ENCODE measurements at places on chromosomes 7 and 10.

DNA sequence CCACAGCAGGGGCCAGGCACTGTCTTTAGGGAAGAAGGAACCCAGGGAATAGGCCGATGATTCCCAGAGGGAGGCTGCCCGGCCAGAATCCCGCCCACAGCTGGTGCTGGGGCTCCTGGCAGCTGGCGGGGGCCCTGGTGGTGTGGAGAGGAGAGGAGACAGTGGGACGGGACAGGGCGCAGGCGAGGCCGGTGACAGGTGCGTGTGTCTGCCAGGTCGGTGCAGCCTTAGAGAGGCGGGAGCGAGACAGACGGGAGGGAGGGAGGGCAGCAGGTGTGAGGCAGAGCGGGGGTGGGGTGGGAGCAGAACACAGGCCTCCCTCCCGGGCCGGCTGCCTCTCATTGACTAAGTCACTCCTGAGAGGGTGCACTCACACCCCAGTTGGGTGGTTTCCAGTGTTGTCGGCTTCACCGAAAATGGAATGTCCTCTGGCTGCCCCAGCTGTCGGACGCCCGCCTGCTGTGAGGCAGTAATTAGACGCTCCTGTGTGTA lies 55.2 kb downstream of the ELFN1 start:
- DNase-seq = no peak

GRCh38 chr7:12229046-12229445 lies 18.0 kb downstream of the TMEM106B start:
- no peak for DNase-seq

DNA sequence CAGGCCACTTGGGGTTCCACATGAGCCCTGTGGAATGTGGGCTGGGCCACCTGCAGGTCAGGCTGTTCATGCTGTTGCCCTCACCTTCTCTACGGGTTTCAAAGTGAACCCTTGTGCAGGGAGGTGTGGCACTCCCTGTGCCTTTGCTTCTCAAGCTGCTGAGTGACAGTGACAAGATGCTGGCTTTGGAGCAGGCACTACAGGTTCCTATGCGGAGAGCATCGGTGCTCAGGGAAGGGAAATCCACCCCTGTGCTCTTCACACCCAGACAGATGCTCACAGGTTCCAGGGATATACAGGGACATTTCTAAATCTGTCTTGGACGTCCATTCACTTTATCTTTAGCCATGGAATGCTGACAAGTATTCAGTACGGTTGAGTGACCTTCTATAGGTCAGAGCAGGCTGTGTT lies 1005.0 kb downstream of the LRMDA start:
- no peak for DNase-seq

- DNase-seq = no peak
Measured at GRCh38 chr7:114929570-114929969, 7.7 kb downstream of the MDFIC start.

GRCh38 chr10:58280477-58280876 lies 11.5 kb downstream of the CISD1 start:
- DNase-seq = no peak

DNA sequence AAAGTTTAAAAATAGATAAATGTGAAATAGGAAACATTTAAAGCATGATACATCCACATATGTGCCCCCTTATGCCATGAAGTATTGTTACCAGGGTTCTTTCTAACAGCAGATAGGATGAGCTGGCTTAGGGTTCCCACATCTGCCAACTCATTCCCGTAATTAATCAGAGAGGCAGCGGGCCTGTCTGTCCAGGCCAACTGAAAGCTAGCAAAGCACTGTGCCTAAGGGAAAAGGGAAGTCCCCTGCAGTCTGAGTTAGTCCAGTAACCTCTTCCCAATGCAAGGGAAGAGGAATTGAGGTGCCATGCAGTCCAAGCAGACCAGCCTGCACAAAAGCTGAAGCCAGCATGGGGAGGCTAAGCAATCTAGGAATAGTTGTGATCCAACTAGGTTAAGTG lies 18.3 kb upstream of the ZC3HAV1L start:
- no peak for DNase-seq

- no peak for DNase-seq
Measured at GRCh38 chr10:104255311-104255981, 754 bp downstream of the GSTO1 start.

- DNase-seq = no peak
Measured at GRCh38 chr10:119431034-119431772, 111.3 kb downstream of the RGS10 start.

DNA sequence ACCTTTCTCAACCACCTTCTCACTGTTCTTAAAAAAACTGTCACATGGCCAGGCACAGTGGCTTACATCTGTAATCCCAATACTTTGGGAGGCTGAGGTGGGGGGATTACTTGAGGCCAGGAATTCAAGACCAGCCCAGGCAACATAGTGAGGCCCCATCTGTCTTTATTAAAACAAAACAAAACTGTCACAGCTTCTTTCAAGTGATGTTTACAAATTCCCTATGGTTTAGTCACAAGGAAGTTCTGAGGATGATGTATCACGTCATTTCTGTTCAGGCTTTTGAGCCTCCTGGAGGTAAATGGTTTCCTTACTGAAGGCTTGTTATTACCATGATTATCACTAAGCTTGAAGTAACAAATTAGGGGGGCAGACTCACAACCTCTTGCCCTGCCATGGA lies 186.2 kb downstream of the CFTR start:
- DNase-seq = no peak

- DNase-seq = no peak
Measured at GRCh38 chr10:49254556-49255318, 44.2 kb upstream of the C10orf71 start.

GRCh38 chr10:30748152-30748973 lies 118.8 kb upstream of the LYZL2 start:
- DNase-seq = no peak

DNA sequence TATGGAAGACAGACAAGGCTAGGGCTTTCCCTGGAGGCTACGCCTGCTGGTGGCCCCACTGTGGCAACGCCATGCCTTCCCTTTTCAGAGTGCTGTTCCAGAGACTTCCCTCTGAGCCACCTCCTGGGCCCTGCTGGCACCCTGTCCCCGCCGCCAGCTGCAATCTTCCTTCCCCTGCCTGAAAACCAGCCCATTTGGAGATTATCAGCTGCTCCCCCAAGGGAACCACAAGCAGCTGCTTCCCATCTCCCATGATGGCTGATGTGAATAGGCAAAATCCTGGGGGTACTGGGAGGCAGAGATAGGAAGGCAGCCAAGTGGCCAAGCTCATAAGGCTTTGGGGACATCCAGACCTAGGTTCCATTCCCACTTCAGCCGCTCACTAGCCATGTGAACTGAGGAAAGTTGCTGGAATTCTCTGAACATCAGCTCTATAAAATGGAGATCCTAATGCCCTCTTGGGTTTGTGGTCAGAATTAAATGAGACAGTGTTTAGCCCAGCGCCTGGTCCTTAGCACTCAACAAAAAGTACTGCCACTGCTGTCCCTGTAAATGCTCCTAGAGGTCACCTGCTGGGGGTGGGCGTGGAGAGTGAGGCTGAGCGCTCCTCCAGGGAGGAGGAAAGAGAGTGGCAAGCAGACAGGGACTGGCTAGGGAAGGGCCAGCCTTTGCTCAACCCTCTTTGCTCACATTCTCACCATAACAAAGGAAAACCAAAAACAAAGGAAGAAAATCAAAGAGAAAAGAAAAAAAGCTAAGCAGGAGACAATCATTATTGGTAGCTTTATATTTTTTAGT lies 5.9 kb downstream of the TSPAN33 start:
- no peak for DNase-seq

DNA sequence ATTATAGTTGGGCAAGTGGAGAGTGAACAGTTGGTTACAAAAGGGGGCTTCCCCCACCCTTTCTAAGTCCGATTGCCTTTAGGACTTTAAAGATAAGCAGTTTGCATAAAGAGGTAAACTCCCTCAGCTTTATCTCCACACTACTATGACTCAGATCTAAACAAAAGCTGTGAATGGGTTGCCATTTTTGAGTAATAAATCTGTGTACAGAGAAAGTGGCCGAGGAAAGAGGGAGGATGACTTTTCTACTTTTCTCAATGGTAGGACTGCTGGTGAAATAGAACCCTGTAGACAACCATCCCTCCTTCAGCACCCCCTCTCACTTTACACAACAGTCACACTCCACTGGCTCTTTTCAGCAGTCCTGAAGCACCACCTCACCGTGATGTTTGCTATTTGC lies 71.2 kb downstream of the DNMBP start:
- no peak for DNase-seq

- no peak for DNase-seq
Measured at GRCh38 chr7:26370011-26370410, 78.3 kb downstream of the SNX10 start.

DNA sequence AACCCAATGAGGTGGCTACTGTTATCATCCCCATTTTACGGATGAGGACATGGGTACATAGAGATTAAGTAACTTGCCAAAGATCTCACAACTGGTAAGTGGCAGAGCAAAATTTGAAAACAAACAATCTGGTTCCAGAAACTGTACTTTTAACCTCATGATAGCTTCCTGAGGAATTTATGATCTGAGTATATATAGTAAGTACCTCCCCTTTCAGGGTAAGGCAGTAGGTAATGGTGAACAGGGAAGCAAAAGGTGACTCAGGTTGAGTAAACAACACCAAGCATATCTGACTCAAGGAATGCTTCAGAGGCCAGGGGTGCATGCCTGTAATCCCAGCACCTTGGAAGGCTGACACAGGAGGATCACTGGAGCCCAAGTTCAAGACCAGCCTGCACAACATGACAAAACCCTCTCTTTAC lies 21.1 kb downstream of the KLLN start:
- DNase-seq = no peak

GRCh38 chr7:151286148-151286547 lies 37.7 kb upstream of the SMARCD3 start:
- DNase-seq = no peak

GRCh38 chr7:135843214-135843613 lies 94.6 kb upstream of the FAM180A start:
- DNase-seq = no peak

DNA sequence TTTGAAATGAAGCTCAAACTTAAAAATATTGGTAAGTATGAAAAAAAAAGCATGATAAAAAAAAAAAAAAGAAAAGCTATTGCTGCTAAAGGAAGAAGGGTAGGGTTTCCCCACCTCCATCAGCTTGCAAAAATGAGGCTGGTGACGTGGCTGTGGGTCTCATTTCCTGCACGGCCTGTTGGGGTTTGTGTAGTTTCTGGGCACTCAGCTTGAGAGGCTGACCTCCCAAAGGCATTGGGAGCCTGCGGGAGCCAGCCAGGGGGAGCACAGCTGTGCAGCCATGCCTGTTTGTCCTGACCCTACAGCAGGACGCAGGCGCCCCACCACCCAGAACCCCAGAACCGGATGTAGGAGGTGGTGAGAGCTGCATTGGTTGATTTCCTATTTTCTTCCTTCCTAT lies 48.8 kb upstream of the CARD11 start:
- DNase-seq = no peak

DNA sequence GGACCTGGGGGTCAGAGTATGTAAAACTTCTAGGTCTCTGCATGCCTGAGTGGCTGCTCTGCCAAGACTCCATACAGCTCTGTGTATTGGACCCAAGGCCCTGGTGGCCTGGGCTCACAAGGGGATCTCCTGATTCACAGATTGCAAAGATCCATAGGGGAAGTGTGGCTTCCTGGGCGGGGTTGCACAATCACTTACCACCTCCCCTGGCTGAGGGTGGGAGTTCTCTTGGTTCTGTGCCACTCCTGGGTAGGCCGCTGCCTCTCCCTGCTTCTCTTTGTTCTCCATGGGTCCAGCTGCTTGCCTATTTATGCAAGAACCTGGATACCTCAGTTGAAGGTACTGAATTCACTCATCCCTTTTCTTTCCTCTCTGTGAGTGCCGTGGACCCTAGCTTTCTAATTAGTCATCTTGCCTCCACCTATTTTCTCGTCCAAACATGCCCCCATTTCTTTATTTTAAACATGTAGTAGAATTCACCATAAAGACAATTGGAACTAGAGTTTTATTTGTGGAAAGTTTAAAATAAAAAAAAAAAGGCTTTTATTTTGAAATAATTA lies 18.5 kb upstream of the AGR3 start:
- DNase-seq = no peak

- DNase-seq = no peak
Measured at GRCh38 chr7:83457022-83457892, 191.7 kb downstream of the SEMA3E start.

DNA sequence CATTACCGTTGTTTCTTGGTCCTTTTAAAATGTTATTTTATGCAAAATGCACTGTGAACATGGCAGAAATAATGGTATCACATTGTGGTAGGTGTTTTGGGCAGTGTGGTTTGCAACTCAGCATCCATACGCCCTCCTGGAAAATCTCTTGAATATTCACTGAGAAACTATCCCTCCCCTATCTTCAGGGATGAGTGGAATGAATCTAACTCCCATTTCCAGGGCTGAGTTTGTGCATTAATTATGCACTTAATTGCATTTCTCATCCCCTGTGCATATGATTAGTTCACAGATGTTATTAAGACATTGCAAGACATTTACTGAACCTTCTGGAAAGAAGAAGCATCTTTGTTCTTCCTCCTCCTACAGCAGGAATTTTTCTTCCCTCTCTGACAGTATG lies 36.5 kb downstream of the CFAP43 start:
- no peak for DNase-seq

DNA sequence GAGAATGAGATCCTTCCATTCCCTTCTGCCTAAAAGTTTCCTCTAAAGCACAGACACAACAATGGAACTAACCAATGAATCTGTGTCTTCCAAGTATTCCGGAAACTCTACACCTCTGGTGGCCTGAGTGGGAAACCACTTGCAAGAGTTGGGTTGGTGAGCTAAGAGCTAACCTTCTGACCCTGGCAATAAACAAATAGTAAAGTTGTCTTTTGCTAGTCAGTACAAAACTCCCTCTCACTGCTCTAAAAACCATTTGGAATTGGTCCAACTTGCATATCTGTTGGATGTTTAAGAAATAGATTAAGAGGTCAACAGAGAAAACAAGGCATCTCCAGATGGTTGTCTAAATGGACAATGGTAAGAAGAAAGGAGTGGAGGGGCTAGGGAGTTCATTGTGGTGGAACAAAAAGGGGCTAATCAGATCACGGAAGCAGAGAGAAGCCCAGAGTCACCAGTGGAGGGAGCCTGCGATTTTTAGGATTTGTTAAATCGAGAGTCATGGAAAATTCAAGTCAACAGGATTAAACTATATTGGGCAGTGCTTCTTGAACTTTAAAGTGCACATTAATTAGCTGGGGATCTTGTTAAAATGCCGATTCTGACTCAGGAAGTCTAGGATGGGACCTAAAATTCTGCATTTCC lies 192.3 kb downstream of the EVX1 start:
- no peak for DNase-seq

DNA sequence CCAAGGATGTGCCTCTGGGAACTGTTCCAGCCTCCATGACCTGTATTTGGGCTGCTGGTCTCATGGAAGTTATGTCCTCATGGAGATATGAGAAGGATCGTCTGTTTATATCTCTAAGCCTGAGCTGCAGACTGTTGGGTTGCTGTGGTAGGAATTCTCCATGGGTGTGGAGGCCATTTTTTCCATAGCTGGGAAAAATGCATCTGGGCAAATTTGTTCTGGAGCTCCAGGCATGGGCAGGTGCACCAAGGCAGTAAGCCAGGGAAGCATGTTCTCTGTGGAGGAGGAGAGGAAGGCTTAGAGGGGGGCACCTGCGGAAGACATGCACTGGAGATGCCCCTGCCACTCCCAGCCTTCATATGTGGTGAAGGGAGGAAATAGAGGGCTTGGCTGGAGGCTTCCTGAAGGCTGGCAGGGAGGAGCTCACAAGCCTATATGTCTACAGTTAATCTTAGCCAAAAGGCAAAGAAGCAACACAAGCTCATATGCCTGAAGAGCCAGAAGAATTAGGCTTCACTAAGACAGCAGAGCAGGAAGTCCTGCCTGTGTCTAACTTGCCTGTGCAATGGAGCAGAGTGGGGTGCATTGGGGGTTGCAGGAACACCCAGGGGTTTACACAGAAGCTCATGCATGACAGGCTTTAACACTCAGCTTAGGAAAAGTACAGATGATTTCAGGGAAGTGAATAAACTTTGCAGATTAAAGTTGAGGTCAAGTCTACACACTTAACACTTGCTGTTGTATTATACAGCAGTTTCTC lies 35.1 kb upstream of the CXCL12 start:
- no peak for DNase-seq
